ENCODE measurements at places on chromosomes 11 and 22.

GRCh38 chr11:47768101-47768612 lies 1.0 kb upstream of the FNBP4 start:
- no peak for DNase-seq

DNA sequence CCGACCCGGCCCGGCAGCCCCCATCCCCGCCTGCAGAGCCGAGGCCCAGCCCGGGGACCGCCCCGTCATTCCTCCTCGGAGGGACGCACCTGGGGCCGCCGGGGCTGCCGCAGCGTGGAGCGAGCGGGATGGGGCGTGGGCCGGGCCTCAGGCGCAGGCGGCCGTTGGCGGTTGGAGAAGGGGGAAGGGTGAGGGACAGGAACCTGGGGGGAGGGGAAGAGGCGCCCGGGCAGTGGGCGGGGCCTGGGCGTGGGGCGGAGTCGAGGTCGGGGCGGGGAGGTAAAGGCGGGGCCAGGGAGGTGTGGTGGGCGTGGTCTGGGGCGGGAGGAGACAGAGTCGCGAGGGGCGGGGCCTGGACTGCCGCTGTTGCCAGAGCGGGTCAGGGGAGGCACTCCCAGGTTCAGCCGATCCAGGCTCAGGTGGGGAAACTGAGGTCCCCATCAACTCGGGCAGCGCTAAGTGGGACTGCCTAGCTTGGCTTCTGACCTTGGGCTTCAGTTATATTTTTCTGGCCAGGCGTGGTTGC lies at the start of gene TESMIN:
TESMIN (minus strand) TSS at position 190 of the 526 bp plus-strand sequence. CDS start 860 bp downstream, outside the sequence.
- DNase-seq: peak; percentile 88

DNA sequence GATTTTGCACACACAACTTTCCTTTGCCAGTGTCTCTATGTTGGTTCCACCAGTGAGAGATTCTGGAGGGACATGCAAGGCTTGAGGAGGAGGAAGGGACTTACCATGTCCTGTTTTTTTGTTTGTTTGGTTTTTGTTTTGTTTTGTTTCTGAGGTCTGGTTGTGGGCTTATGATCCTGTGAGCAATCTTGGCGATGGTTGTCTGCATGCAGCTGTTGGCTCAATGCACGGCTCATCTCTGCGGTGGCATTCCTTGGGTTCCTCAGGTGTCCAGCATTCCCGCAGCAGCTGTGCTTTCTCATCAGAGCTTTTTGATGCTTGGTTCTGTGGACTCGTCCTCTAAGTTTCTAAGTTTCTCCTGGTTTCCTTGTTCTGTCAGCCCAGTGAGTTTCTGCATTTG lies 4.8 kb upstream of the NNMT start:
- no peak for DNase-seq

- no peak for DNase-seq
Observed at GRCh38 chr22:39348909-39349505, 784 bp upstream of the SYNGR1 start.

DNA sequence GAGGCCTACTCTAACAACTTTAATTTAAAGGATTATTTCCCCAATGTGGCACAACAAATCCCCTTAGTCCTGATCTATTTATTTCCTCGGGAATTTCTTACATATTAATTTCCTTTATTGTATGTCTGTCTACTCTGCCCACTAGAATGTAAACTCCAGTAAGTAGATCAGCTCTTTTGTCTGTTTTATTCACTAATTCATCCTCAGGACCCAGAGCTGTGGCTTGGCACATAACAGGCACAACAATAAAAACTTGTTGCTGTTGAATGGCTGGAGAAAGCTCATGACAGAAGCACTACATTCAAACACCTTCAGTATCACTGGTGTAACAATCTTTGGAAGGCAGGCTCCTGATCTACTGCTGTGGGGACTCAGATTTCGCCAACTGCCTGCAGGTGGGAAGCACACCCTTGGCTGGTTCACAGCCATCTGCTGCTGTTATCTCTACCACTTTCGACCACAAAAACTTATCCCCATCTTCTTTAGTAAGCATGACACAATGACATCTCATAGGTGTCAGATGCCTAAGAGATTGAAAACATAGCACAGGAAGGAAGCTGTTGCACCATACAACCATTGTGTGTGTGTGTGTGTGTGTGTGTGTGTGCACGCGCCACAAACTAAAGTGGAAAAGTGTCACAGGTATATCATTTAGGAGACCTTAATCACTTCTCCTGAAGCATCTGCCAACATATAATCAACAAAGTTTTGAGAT lies 11.9 kb downstream of the HIRA start:
- no peak for DNase-seq

DNA sequence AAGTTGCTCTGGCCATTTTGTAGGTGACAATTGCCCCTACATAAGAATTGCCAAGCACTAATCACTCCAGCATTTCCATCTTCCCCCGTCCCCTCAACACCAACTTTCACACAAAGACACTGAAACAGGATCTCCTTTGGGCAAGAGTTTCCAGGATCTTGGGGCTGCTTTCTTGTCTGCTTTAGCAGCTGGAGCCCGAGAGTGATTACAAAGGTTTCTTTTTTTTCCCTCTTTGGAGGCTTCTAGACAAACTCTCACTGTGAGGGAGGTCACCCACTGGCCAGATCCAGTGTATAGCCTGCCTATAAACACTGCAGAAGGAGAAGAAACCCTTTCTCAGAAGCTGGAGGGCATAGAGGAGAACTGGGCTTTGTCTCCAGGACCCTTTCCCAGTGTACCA lies 92.5 kb downstream of the APIP start:
- no peak for DNase-seq

DNA sequence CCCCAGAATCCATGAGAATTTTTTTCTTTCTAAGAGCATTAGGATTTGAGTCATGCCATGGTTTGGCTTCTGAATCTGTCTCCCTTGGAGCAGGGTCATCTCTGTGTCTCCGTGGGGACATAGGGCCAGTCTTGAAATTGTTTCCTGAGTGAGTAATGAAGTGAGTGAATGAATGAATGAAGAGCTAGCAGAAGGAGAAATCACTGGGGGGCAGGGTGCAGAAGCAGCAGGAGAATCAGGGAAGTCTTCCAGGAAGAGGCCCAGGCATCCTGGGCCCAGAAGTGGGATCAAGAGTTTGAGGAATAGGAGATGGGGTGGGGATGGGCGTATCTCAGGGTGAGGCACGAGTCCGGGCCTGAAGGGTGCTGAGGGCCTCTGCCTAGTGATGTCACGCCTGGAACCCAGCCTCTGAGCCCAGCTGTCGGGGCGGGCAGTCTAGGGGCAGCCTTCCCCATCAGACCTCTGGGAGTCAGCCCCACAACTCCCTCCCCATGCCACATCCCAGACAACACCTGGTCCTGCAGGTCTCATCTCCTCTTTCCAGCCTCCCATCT lies 12.5 kb upstream of the MGAT3 start:
- no peak for DNase-seq

- DNase-seq: no peak
Observed at GRCh38 chr22:35708453-35708852, 9.2 kb upstream of the APOL5 start.

Data from stimulated activated CD4-positive, alpha-beta T cell treated with anti-CD3 and anti-CD28 coated beads, Interleukin-12 subunit alpha, Interleukin-12 subunit beta, amount 100 ng/mL, for 48 hours (primary cell).